ENCODE measurements at places on chromosomes 3 and 15. TPM values are rescaled to one million over a fixed set of nuclear protein-coding genes. Genes with fewer than 3 reads are reported as not detected.

Gene CISH
- 386 TPM for total RNA-seq

Gene ROBO2
- not detected for total RNA-seq

Gene TUSC7
- not detected for total RNA-seq

Gene SHC4
- 1.3 TPM for total RNA-seq

Gene TEX9
- 0.77 TPM for total RNA-seq

Gene CDCP1
- 21.8 TPM for total RNA-seq

Data from T-helper 2 cell treated with Interferon-gamma antibody and Interleukin-4, amounts not matched to agents 100 ng/mL and 5 ng/mL, for 36 hours (primary cell).